Activated CD4-positive, CD25-positive, alpha-beta regulatory T cell (primary cell): ENCODE measurements at places on chromosomes 1 and 21.

GRCh38 chr1:45429561-45430159, 61.3 kb downstream of the TESK2 start:
- no peak for DNase-seq

DNA sequence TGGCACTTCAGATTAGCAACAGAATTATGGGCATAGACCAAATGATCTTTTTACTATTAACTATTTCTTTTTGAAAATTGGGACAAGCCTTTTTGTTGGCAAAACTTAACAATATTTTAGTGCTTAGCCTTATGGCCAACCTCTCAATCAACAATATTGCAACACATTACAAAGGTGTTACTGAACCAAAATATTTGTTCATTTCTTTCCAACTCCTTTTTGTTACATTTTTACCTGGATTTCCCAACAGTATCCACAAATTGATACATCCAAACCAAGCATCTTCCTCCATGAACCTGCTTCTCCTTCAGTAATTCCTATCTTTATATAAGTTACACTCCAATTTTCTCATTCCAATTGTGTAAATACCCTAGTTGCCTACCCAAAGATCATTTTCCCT, 1.5 kb upstream of the AMPD1 start:
- no peak for DNase-seq

- DNase-seq, result no peak
Observed at GRCh38 chr1:212853658-212854057, 4.4 kb upstream of the FLVCR1 start.

- DNase-seq, result no peak
Observed at GRCh38 chr1:110682898-110683297, 8.2 kb upstream of the KCNA3 start.

GRCh38 chr1:203513585-203514031, 19.7 kb downstream of the OPTC start:
- DNase-seq, result no peak

GRCh38 chr1:163170331-163170730, 32.4 kb downstream of the RGS5 start:
- no peak for DNase-seq

GRCh38 chr1:233972563-233972950, 68.1 kb downstream of the SLC35F3 start:
- DNase-seq, result no peak

GRCh38 chr1:16046842-16047241, 3.3 kb downstream of the CLCNKB start:
- no peak for DNase-seq

GRCh38 chr1:216702170-216702569, 21.1 kb downstream of the ESRRG start:
- DNase-seq, result no peak
